ENCODE measurements at places on chromosomes 5 and 9.

DNA sequence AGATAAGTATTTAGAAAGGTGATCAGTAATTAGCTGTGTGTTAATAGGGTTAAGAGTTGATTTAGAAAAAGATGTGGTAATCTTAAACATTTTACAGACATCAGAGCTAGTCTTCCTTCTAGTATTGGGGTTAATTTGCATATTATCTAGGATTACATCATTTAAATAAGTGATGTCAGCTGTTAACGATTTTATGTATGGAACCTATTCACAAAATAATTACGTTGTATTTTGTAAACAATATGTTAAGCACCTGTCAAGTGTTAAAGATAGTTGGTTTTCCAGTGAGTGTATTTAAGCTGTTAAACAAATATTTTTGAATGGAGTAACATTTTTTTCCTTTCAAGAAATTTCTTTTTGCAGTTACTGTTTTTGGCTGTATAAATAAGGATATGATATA, 2.2 kb downstream of the DCP2 start:
- no peak for DNase-seq

GRCh38 chr5:83444445-83444844, 27.1 kb upstream of the VCAN start:
- no peak for DNase-seq

GRCh38 chr9:137535120-137535428, 15.1 kb downstream of the PNPLA7 start:
- DNase-seq: no peak

DNA sequence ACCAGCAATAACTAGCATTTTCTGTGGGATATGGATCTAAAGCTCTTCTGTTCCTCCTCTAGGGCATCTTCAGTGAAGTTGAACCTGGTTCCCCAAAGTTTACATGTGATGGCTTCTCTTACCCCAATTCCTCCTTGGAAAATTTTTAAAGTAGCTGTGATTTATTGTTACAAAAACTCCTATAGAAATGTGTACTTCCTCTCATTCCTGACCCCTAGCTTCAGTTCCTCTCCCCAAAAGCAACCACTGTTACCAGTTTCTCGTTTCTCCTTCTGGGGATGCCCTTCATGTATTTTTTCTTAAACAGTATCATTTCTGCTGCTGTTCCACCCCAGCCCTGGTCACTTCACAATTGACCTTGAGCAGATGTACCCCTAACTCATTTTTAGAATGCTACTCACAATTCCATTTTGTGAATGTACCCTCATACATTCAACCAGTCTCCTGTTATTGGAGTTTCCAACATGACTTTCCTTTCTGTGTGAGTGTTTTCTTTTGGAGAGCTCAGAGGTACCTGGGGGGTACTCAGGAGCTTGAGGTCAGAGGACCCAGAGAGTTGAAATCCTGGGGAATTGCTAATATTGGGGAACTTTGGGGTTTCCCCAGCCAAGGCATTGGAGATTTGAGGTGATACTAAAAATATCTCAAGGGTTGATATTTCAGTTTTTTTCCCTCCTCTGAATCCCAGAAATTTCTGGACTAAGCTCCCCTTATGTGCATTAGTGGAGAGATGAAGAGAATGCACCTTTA, 18.6 kb upstream of the GLRX start:
- DNase-seq: no peak

DNA sequence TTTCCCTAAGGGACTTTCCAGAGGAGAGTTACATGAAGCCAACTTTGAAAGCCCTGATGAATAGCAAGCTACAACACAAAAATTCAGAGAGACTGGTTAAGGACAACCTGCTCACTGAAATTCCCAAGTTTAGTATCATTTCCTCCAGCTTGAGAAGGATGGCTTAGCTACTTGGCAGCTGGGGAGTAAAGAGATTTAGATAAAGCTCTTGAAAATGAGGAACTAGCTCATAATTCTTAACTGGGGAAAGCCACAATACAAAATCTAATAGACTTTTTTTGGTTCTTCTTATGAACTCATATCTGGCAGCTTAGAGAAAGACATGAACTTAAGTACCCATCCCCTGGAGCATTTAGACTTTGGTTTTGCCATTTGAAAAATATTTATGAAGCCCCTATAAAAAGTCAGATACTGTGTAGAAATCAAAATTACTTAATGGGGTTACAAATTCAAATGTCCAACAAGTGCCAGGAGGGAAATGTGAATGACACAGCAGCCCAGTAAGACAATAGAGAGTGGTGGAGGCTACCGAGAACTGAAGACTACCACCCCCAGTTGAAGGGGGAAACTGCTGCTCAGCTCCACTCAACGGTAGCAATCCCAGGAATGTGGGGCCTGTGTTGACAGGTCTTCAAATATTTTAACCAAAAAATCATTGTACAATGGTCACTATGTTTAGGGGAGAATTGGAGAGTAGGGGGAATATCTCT, 79.4 kb upstream of the ADRB2 start:
- DNase-seq: no peak

GRCh38 chr9:131598121-131598520, 52.8 kb downstream of the PRRT1B start:
- no peak for DNase-seq
